Stimulated activated CD8-positive, alpha-beta memory T cell treated with anti-CD3 and anti-CD28 coated beads, Interleukin-4, amount 100 ng/mL, for 48 hours (primary cell): ENCODE measurements at places on chromosomes 5 and 9.

- no peak for DNase-seq
These were observed 4.2 kb downstream of the ADAM19 start for GRCh38 chr5:157571357-157571827.

DNA sequence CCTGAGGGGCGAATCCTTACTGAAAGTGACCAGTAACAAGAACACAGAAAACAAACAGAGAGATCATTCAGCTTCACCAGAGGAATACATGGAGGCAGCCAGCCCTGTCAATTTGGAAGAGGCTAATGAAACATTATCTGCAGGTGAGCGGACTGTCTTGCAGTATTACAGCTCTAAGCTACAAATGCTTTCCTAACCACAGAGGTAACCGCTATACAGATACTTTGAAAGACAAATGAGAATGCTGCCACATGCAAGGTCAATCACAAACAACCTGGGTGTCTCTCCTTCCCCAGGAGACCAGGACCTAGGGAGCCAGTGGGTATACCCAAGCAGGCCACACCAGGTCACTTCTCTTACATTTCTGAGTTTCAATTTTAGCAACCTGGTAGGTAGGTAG lies 30.2 kb downstream of the EFNA5 start:
- no peak for DNase-seq

- no peak for DNase-seq
These were observed 141.3 kb upstream of the EPB41L4A start for GRCh38 chr5:112560371-112560770.

DNA sequence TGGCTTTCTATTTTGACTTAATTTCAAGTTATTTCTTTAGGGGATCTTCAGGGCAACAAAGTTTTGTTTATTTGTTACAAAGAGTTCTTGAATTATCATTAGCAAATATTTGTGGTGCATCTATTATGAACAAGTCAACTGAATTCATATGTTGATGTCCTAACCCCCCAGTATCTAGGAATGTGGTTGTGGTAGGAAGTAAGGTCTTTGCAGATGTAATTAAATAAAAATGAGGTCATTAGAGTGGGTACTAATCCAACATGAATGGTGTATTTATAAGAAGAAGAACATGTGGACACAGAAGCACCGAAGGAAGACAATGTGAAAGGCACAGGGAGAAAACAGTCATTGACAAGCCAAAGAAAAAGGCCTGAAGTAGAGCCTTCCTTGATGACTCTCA lies 474.0 kb upstream of the DAB2 start:
- DNase-seq, result no peak

DNA sequence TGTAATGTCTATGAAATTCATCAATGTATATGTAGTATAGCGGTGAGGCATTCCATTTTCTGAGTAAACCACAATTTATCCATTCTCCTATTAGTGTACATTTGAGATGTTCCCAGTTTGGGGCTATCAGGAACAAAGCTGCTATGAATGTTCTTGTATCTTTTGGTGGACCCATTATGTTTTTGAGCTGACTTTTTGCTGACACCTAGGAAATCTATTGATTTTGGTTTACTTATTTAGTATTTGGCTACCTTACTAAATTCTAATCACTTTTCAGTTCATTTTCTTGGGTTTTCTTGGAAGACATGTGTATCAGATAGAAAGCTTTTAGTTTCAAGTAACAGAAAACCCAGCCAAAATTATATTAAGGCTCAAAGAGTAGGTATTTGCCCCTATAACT lies 13.7 kb downstream of the NSG2 start:
- DNase-seq, result no peak

DNA sequence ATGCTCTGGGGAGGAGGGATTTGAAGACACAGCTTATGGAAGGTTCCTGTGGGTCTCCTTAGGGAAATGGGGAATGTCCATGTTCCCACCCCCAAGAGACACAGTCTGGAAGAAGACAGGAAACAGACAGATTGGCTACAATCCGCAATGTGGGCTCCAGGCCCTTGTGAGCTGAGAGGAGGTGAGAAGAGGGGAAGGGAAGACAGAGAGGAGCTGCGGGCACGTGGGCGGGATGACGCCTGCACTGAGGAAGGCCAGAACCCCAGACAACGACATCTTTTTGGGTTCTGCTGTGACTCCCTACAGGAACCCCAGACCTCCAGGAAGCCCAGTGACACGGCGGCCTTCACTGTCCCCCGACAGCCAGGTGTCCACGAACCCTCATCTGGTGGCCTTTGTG lies 29.9 kb upstream of the NKD2 start:
- no peak for DNase-seq

DNA sequence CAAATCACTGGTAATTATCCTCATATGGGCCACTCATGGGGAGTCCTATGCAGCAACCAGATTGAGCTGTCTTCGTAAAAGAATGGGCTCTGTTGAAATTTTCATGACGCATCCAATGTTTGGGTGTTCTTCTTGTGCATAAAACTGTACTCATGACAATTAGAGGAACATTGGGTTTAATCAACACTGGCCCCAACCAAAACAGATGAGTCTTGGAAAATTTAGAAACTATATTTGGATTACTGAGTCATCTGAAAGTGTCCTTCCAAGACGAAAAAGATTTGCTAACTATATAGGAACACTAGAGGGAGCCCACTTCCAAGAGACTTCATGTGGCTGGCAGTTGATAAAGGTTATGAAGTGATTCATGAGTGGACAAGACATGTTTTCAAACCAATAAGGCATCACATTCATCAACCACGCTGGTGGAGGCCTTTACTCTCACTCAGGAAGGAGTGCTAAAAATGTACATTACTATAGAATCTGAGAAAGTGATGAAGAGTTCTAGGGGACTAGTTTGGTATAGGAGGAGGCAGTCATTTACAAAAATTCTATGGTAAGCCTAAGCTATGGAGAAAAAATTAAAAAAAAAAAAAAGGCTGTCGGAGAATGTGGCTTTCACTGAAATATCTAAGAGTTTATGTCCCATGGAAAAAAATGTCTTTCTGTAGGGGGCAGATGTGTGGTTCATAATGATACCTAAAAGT lies 313.5 kb downstream of the PRDM9 start:
- DNase-seq, result no peak

- no peak for DNase-seq
These were observed 29.9 kb downstream of the AP3B1 start for GRCh38 chr5:78264600-78264999.

DNA sequence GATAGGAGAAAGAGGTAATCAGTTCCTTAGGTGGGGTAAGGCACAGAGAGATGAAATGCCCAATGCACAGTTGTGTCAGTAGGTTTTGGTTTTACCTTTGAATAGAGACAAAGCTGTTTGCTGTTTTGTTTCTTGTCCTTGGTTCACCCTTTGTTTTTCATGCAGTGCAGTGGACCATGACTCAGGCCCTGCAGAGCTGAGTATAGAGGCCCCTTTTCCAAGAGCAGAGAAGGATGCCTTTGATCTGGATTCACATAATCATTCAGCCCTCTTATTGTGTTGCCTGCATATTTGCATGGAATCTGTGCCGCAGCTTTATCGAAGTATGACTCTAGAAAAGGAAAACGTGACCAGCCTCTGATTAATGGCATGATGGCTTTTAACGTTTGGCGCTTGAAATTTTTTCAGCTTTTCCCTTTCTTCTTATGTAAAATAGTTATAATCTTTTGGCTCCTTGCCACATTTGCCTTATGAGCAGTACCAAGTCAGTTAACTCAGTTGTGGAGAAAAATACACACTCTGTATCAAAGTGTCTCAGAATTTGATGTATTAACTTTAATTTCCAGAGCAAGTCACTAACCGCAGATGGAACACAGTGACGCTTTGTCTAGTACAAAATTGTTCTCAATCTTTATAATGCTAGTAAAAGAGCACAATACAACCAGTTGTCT lies 197.6 kb downstream of the KDM4C start:
- DNase-seq, result no peak

DNA sequence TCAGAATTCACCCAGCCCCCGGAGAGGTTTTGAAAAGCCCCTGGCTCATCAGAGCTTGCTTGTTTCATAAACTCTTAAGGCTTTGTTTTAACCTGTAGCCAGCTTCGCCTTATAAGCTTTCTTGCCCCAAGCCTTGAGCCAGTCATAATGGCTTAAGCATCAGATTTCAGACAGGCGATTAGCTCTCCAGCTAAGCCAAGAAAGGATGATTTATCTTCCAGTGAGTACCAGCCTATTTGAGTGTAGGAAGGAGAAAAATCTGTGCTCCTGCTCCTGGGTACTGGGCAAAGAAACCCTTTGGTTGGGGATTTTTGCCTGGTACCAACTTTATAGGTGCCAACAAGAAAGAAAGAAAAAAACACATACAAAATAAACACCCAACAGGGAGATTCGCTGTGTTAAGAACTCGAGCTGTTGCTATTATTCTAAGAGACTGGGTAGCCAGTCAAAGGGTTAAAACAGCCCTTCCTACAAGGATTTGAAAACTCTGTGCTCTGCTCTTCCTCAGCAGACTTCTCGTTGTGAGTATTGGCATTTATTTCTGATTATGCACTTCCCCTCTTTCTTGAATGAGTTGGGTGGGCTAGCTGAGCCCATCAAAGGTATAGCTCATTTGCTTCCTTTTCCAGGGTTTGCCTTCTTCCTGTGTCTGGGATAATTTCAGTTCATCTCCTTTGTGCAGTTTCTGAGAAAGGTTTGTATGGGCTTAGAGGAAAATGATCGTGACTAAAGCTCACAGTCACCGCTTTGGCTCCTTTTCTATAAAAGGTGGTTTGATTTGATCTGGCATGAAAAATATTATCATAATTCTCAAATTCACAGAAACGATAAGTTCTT lies 157.2 kb upstream of the DMRT1 start:
- DNase-seq, result no peak

DNA sequence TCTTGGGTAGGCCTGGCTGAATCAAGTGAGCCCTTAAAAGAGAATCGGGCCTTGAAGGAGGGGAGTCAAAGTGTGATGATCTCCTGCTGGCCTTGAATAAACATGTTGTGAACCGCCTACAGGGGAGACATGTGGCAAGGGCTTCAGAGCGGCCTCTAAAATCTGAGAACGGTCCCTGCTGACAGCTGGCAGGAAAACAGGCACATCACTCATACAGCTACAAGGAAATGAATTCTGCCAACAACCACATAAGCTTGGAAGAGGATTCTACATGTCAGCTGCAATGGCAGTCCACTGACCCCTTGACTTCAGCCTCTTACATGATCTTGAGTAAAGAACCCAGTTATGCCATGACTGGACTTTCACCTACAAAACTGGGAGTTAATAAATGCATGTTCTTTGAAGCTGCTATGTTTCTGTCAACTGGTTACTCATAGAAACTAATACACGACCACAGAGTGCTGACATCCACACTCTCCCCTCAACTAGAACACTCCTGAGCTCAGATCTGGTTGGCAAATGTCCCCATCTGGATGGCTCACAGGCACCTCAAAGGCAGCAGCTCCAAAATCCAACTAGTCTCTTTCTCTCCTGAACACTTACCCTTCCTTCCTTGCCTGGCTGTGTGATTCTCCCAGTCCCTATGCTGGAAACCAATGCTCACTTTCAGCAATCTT lies 333.1 kb downstream of the ASTN2 start:
- no peak for DNase-seq

- no peak for DNase-seq
These were observed 584.6 kb upstream of the CDH18 start for GRCh38 chr5:20572614-20573013.

DNA sequence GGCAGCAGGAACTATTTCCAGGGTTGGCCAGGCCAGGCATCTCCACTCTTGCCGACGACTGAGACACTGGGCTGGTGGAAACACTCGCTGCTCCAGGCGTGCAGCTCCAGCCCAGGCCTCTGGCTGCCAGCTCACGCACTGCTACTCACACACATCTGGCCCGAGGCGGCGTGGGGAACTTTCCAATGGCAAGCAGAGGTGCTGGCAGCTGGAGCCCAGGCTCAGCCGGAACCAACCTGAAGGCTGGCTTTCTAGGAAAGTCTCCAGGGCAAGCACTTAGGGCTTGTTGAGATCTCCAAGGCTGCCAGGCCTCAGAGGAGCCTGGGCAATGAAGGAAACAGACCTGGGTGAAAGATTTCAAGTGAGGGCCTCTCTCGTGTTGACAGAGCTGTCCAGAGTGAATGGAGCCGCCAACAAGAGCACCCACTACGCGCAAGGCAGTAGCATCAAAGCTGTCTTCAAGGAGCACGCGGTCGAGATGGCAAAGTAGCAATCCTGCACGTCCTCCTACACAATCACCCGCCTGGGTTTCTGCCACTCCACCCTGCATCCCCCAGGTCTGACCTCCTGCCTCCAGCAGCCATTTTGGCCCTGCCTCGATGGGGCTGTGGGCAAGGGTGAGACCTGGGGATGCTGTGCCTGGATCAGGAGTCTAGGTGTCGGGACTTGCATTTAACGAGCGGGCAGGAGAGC lies 14.4 kb downstream of the SH3PXD2B start:
- no peak for DNase-seq

DNA sequence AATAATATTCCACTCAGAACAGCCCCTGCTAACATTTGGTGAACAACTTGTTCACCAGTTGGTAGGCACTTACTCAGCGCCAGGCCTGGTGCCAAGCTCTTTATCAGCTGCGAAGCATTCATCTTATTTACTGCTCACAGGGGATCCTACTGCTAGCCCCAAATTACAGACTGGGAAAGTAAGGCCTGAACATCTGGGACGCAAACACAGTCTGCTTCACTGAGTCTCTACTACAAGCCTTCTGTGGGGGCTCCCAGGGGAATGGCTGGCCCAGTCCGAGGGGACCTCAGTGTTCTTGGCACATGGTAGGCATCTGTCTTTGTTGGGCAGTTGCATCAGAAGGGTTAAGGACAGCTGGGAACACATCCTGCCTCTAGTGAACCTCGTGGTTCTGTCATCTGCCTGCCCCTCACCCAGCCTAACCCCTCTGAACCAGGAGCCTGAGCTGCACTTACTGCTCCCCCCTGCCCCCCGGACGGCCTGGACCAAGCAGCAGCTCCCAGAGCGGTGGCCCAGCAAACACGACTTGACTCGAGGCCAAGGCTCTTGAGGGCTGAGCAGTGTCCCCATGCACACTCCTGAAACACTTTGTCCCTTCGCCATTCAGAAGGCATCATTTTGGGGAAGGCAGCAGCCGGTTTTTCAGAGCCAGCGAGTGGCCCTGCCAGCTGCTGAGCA lies at the start of gene PHYHD1:
TSS of gene PHYHD1 (plus strand) at position 602 of the 678 bp plus-strand sequence. CDS start 1,342 bp downstream, outside the sequence.
- DNase-seq, result no peak

DNA sequence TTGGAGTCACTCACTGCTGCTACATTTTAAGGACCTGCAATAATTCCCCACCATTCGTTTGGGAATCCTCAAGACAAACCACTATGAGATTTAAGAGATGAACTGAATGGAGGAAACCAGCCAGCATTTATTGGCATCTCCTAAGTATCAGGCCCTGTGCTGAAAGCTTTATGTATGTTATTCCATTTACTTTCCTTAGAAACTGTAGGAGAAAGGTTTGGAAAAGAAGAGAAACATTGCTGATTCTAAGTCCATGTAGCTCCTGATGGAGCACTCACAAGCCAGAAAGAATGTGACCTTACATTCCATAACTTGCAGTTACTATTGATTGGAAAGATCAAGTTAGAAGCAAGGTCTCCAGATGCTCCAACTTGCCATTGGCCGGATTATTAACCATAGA lies 267.4 kb downstream of the GAS1 start:
- DNase-seq, result no peak

GRCh38 chr5:78235289-78235688 lies 59.2 kb downstream of the AP3B1 start:
- DNase-seq, result no peak

GRCh38 chr9:91036356-91036755 lies 234.7 kb downstream of the SYK start:
- no peak for DNase-seq
